ENCODE measurements at places on chromosomes 2 and 18.

DNA sequence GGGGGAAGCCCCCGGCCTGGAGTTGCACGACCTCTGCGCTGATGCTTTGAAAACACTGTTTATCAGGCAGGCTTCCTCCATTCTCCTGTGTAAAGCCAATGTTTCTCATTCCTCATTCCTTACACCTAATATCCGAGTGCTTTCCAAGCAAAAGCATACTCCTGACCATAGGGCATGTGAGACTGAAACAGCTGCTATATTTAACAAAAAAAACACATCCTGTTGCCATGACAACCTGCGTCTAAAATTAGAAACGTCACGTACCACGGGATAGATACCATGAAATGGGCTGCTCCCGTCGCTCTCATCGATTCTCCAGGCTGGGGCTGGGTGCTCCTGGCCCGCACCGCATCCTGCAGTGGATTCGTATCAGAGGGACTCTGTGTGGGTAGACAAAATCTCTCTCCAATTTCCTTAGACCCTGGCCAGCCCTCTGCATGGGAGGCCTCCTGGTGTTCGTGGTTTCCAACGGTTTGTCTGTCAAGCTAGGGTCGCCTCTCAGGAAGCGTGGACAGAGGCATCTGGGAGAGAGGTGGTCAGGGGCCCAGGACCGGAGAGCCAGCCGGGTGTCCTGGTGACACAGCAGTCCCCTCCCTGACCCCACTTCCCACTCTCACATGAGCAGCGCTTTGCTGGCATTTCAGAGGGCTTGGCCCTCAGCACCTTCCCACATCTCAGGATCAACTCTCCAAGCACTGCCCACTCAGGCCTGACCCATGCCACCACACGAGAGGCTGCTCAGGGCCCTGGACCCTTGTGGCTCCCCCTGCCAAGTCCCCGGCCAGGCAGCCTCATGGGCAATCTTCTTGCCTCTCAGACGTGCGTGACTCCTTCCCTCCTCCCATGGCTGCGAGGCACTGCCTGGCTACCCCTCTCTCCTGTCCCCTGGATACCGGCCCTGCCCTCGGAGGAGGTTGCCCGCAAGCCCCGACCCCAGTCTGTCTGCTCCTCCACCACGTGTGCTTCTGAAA is 268.1 kb downstream of the NDUFA10 start:
- no peak for DNase-seq

DNA sequence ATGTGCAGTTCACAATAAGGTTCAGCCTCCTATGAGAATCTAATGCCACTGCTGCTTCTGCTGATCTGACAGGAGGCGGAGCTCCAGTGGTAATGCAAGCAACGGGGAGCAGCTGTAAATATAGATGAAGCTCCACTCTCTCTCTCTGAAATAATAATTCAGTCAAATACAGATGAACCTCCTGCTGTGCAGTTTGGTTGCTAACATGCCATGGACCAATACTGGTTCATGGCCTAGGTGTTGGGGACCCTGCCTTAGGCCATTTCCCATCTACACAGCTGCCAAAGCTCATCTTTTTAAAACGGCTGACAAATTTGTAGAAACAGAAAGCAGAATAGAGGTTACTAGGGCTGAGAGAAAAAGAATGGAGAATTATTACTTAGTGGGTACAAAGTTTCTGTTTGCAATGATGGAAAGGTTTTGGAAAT is 10.7 kb upstream of the HNRNPA3 start:
- no peak for DNase-seq

- no peak for DNase-seq
Observed at GRCh38 chr2:120520454-120520853, 174.5 kb downstream of the INHBB start.

DNA sequence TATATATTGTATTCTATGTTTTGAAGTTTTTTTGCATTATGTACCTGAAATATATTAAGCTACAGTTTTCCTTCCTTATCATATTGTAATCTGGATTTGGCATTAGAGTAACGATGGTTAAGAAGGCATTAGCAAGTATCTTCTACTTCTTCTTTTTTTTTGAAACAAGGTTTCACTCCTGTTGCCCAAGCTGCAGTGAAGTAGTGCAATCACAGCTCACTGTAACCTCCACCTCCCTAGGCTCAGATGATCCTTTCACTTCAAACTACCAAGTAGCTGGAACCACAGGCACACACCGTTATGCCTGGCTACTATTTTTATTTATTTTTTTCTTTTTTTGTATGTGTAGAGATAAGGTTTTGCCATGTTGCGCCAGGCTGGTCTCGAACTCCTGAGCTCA is 201.1 kb downstream of the ZNF804A start:
- no peak for DNase-seq

DNA sequence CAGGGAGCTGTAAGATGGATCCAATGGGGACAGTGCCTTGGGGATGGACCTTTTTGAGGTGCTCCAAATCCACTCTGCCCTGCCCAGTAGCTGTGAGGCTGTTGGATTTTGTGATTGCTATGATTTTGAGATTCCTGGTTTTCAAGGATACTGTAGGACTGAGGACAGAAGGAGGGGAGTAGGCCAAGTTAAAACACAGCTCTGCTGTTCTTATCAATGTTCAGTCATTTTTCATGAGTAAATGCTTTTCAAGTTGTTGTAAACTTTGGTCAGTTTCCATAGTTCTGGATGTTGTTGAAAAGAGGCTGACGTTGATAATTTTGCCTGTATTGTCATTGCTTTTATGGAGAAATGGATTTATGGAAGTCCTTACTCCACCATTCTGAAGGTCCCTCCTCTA is 361.2 kb downstream of the ZNF516 start:
- DNase-seq = no peak

- DNase-seq = no peak
Observed at GRCh38 chr2:70089220-70089982, 2.1 kb downstream of the PCBP1 start.

Measured in activated CD4-positive, alpha-beta T cell treated with anti-CD3 and anti-CD28 coated beads for 1 hour (primary cell).